ENCODE measurements at places on chromosomes 7 and 10. TPM values are rescaled to one million over a fixed set of nuclear protein-coding genes. Genes with fewer than 3 reads are reported as not detected.
A peak's percentile ranks its signal among the peaks of the same experiment; 100 is the strongest.

DNA sequence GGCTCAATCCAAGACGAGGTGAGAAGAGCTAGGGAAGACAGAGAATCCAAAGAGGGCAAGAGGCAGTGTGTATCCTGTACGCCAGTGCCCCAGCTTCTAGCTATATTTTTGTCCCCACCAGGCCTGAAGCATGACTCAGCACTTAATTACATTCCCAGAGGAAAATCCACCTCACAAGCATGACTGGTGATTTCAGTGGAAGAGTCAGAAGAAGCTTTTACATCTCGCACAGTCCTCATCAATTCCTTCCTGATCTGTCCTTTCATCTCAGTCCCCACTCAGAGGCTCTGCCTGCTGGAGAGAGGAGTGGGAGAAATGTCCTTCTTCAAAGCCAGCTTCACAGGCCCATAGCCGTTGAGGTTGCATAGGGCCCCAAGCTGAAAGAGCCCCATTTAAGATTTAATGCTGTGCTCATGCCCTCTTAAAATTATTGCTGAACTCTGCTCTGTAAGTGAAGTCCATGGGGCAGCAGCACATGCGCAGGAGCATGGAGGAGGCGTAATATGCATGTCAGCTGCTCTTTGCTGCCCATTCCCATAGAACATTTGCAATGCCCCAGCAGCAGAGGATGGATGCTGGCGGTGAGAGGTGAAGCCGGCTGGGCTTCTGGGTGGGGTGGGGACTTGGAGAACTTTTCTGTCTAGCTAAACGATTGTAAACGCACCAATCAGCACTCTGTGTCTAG is 39.0 kb upstream of the AOAH start:
- no peak overlapping the region for H3K27ac ChIP-seq
- no peak overlapping the region for H3K4me3 ChIP-seq
- DNase-seq, result no peak
- H3K4me1 ChIP-seq, result no peaks in the 10 kb centered on the region
- H3K36me3 ChIP-seq, result no peaks in the 10 kb centered on the region

DNA sequence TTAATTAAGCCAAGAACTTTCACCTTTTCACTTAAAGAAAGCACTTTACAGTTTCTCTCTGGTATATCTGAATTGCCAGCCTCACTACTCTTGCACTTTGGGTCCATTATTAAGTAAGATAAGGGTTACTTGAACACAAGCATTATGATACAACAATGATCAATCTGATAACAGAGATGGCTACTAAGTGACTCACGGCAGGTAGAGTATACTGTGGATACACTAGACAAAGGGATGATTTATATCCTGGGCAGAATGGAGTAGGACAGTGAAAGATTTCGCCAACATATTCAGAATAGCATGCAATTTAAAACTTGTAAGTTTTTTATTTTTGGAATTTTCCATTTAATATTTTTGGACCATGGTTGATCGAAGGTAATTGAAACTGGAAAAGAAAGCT is 34.3 kb upstream of the ITGB8 start:
- H3K36me3 ChIP-seq, result no peaks in the 10 kb centered on the region
- H3K27me3 ChIP-seq, result no peaks in the 10 kb centered on the region

- no peak for DNase-seq
- H3K36me3 ChIP-seq, result no peaks in the 10 kb centered on the region
- H3K27ac ChIP-seq, result no peak overlapping the region
- H3K4me3 ChIP-seq, result no peak overlapping the region
Observed at GRCh38 chr7:75757860-75758259, 14.2 kb downstream of the CCL26 start.

DNA sequence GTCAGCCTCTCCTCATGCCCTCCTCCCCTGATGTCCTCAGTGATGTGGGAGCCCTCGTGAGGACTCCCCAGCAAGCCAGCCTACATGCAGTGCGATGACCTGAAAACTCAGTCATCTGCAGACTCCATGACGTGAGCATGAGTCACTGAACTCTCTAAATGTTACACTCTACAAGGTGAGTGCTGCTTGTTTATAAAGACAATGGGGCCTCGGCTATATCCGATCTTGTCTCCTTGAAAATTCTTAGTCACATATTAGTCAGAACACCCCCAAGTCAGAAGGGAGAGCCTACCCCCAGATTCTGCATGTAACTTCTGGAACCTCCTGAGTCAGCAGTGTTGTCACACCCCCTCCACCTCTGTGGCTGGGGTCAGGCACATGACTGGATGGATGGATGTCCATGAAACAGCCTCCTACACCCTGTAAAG is 673.8 kb downstream of the INHBA start:
- no peaks in the 10 kb centered on the region for H3K27me3 ChIP-seq
- no peak for DNase-seq
- H3K36me3 ChIP-seq, result no peaks in the 10 kb centered on the region
- no peak overlapping the region for H3K4me3 ChIP-seq
- no peak overlapping the region for H3K27ac ChIP-seq
- H3K4me1 ChIP-seq, result no peaks in the 10 kb centered on the region

GRCh38 chr7:6486438-6487183 is 38.9 kb upstream of the DAGLB start:
- H3K27ac ChIP-seq, result no peak overlapping the region
- no peak overlapping the region for H3K4me3 ChIP-seq
- no peaks in the 10 kb centered on the region for H3K27me3 ChIP-seq
- no peak for DNase-seq

DNA sequence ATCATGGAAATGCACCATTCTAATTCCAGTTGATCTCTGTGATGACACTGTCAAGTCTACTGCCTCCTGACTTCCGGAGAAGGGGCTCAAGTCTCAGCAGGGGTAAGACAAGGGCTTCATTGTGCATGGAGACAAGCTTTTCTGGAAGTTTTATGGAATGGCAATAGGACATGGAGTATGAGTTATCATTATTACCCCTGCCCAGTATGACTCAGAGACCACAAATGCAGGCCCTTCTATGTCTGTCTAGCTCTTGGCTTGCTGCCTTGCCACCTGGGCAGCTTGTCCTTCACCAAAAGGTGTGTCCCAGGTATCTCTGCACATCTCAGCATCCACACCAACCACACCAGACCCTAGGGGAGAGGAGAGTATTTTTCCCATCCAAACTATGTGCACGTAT is 34.9 kb upstream of the KIAA1217 start:
- H3K36me3 ChIP-seq, result no peaks in the 10 kb centered on the region
- no peaks in the 10 kb centered on the region for H3K27me3 ChIP-seq
- H3K4me3 ChIP-seq, result no peak overlapping the region
- DNase-seq, result no peak

DNA sequence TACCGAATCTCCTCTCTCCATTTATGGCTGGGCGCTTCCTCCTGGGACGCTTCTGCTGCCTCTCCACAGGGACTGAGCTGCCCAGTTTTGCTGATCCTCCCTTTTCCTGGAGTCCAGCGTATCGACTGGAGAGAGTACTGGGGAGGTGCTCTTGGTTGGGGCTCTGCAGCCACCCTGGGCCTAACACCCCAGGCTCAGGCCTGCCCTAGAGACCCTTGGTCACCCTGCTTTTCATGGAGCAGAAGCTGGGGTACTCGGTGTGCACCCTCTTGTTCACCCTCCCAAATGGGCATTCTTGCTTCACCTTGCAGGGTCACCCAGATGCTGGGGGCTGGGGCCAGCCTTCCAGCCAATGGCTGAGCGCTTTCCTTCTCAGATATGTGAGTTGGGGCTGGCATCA is 88.8 kb upstream of the RET start:
- peak; percentile 43 for DNase-seq
- no peaks in the 10 kb centered on the region for H3K4me1 ChIP-seq
- H3K4me3 ChIP-seq, result no peak overlapping the region
- no peaks in the 10 kb centered on the region for H3K36me3 ChIP-seq
- H3K27ac ChIP-seq, result no peak overlapping the region

DNA sequence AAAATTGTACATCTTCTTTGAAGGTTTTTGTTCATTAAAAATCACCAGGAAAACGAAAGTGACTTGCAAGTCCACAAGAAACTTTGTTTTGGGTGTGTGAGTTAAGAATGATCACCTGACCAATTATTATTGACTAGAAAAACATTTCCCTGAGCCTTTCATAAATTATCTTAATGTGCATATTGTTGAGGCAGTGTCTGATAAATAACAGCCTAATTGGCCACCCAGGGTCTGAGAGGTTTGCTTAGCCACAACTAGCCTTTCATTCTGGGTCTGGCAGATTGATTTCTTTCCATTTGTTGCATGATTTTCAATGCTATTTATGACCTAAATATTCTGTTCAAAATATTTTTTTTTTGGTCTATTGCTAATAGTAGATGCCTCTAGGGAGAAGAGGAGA is 152.8 kb downstream of the AUTS2 start:
- H3K27ac ChIP-seq, result no peak overlapping the region
- H3K27me3 ChIP-seq, result no peaks in the 10 kb centered on the region

- no peak overlapping the region for H3K27ac ChIP-seq
- H3K4me1 ChIP-seq, result no peaks in the 10 kb centered on the region
- no peak for DNase-seq
- no peaks in the 10 kb centered on the region for H3K27me3 ChIP-seq
Observed at GRCh38 chr7:39647816-39648215, 24.4 kb downstream of the RALA start.

GRCh38 chr7:25864943-25865751 is 286.9 kb upstream of the NFE2L3 start:
- no peaks in the 10 kb centered on the region for H3K4me1 ChIP-seq
- no peak for DNase-seq
- no peaks in the 10 kb centered on the region for H3K36me3 ChIP-seq

- peak overlapping the region; percentile 17 for H3K4me3 ChIP-seq
- peaks cover 21% of the 10 kb centered on the region for H3K36me3 ChIP-seq
- peaks cover 24% of the 10 kb centered on the region for H3K4me1 ChIP-seq
- no peak for DNase-seq
Observed at GRCh38 chr10:12214763-12215218, 18.8 kb downstream of the CDC123 start.

- no peaks in the 10 kb centered on the region for H3K4me1 ChIP-seq
- no peaks in the 10 kb centered on the region for H3K27me3 ChIP-seq
- H3K36me3 ChIP-seq, result no peaks in the 10 kb centered on the region
- H3K4me3 ChIP-seq, result no peak overlapping the region
- no peak for DNase-seq
Observed at GRCh38 chr7:10075866-10076265, 897.8 kb upstream of the PHF14 start.

DNA sequence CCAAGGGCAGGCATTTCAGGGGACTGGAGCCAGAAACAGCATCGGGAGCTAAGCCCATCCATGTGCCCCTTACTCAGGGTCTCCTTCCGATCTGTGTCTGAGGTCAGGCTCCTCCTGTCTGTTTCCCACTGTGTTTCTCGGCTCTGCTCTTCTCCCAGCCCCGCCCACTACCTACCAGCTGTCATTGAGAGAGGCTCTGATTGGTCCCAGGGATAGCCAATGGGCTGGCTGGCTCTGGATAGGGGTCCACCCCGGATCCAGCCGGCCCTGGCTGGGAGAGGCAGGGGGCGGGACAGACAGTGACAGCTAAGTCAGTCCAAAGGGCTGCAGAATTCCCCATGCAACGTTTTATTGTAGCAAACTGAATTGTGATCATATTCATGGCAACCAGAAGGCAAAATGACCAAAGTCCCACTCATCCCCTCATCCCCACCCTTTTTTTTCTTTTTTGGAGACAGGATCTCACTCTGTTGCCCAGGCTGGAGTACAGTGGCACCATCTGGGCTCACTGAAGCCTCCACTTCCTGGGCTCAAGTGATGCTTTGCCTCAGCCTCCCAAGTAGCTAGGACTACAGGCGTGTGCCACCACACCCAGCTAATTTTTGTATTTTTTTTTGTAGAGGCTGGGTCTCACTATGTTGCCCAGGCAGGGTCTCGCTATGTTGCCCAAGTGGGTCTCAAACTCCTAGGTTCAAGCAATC is 76.3 kb downstream of the CLIP2 start:
- DNase-seq, result peak; percentile 77
- no peaks in the 10 kb centered on the region for H3K36me3 ChIP-seq
- H3K27me3 ChIP-seq, result no peaks in the 10 kb centered on the region
- no peak overlapping the region for H3K4me3 ChIP-seq
- no peaks in the 10 kb centered on the region for H3K4me1 ChIP-seq

DNA sequence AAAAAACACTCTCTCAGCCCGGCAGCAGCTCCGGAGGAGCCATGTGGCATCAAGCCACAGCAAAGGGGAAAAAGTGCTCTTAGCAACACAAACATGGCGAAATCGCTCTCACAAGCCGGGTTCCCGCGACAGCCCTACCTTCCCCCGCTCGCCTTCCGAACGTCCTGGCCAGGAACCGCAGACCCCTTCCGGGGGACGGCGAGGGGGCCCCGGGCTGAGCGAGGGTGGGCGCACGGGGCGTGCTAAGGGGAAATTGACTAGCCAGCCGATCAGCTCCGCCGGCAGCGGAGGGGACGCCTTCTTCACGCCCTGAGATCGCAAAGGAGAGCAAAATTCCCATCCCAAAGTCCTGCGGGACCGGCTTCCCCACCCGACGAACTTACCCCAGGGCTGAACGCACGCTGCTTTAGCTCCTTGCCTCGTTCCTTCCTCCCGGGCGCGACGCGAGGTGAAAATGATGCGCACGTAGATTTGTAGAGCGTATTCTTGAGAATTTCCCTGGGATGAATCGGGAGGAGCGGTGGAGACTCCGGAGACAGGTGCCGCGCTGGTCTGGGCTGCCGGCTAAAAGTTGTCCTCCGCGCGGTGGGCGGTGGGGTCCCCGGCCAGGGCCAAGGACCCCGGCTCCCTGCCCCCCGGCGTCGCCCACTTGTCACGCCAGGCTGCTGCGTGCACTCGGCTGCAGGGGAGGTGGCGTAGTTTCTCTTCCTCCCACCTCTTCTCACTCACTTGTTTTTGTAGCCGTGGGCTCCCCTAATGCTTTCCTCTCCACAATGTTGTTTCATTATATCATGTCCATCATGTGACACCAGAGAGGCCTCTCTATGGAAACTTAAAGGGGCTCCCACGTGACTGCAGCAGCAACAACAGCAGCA is 220.1 kb upstream of the MKLN1 start:
- peak; percentile 91 for DNase-seq
- H3K27me3 ChIP-seq, result no peaks in the 10 kb centered on the region
- H3K4me3 ChIP-seq, result peak overlapping the region; percentile 98
- H3K27ac ChIP-seq, result peak overlapping the region; percentile 100

- peaks cover 34% of the 10 kb centered on the region for H3K4me1 ChIP-seq
- no peak overlapping the region for H3K4me3 ChIP-seq
- peak overlapping the region; percentile 73 for H3K27ac ChIP-seq
- no peak for DNase-seq
Observed at GRCh38 chr10:132448248-132448731, 51.3 kb downstream of the PWWP2B start.

DNA sequence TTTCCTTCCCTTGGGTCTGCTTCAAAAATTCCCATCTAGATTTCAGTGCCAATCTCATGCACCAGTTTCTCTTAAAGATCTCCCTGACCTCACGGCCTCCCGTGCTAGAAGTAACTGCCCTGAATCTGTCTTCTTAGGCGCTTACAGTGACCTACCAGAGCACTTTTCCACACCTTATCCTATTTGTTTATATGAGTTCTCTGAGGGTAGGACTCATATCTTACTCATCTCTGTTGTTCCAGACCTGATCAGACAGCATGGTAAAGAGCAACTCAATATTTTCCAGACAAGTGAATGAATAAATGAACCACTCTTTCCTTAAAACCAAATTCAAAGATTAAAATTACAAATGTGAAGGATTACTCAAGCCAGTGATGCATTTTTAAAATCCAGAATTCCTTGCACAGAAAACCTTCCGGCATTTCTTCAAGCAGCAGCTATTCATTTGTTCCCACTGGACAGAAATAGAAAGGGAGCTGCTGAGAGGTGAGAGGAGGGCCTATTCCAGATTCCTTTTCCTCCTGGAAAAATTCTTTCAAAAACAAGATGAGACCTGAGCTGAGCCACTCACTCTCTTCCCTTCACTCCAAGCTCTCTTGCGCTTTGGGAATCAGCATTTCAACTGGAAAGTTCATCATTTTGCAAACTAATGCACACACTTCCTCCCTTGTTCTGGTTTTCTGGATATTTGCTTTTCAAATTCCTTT is 94.6 kb downstream of the ELMO1 start:
- DNase-seq, result no peak
- H3K27me3 ChIP-seq, result no peaks in the 10 kb centered on the region

TSPAN13 gene
- 2.2 TPM for total RNA-seq

TFEC gene
- 9.1 TPM for total RNA-seq

CTTNBP2 gene
- 9.4 TPM for total RNA-seq

PHKG1 gene
- total RNA-seq, result 5.6 TPM

XRCC2 gene
- 0.33 TPM for total RNA-seq
